ENCODE measurements at places on chromosomes 7 and 10.

GRCh38 chr7:75624134-75624832, 114.5 kb downstream of the HIP1 start:
- DNase-seq: no peak

DNA sequence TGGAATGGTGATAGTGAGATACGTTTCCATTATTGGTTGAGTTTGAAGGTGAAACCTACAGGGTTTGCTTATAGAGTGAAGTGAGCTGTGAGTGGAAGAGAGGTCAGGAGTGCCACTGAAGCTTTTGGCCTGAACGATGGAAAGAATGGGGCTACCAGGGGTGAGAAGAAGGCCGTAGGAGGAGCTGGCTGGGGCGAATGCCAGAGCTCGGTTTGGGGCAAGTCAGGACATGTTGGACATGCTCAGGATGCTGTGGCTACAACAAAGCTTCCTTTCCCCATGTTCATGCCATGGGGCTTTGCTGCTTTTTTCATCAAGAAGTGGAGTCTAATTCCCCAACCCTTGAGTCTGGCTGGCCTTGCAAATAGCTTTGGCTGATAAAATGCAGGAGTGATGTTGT, 253.7 kb downstream of the GLRX3 start:
- DNase-seq: no peak

DNA sequence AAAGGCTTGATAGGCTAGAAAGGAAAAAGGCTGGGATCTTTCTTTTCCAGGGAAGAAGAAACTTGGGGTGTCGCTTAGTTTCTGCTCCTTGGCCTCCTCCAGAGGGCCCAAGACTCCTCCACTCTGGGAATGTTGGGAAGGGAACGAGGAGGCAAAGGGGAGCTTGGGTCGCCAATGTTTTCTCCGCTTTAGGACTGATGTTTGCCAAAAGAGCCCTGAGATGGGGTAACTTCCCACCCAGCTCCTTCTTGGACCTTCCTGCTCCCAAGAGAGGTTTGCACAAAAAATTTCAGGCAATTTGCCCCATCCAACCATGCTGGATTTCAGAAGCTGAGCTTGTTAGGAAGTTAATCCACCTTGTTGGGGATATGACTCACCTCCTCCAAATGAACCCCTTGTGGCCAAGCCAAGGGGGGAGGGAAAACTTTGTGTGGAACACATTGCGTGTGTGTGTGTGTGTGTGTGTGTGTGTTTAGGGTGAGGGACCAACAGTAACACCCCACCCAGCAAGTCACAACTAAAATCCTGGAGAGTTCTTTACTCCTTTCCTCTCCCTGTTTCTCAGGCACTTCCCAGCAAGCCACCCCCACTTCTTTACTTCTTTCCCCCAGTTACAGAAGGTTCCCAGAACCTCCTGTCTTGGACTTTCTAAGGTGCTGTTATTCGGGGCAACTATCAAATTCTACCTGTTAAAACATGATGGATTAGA, 8.7 kb upstream of the HOXA2 start:
- peak; percentile 57 for DNase-seq

DNA sequence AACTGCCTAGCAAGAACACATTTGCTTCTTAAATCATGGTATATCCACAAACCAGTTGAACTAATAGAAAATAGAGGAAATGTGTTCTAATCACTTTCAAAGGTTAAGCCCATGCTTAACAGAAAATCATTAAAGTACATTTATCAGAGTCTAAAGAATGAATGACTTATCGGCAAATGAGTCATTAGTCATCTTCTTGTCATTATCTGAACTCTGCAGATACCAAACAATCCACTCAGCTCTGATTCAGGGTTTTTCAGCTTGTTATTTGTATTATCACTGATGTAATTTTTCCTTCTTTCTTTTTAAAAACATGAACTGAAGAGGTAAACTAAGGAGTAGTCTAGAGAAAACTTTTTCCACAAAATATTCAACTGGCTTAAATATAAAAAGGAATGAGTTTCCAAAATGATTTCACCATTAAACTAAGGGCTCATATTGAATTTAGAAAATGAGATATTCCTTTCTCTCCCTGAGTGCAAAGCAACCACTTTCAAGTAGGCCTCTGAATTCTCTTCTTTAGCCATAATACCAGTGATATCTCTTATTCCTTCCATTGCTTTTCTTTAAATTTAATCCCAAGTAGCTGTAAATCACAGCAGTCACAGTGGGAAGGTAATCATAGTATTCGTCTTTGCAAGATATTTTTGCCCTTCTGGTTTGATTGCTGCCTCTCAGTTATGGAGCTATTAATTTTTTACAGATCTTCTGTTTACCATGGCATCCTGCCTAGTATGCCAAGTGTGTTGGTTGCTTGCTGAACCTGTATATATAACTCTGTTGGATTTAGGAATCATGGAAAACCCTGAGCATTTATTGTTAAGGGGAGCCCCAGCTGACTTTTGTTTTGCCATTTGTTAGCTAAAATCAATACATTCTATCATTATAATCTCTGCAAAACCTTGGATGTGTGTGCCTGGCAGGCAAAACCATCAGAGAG, 125.1 kb downstream of the THSD7A start:
- DNase-seq: no peak

DNA sequence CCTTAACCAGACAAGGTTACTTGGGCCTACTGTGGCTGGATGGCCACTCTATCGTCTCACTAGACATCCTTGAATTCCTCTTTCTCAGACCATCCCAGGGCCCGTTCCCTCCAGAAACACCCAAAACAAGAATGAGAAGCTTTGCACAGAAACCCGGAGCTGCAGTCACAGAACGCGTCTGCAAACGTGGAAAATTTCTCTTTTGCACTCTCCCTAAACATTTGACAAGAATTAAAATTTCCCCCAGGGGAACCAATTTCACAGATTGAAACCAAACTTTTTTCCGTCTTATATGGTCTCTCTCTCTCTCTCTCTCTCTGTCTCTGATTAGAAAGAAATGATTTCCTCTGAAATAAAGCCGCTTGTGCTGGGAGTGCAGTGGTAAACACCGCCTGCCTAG, 120.7 kb downstream of the MKX start:
- no peak for DNase-seq

- no peak for DNase-seq
Observed at GRCh38 chr10:28054228-28054860, 55.5 kb upstream of the ODAD2 start.

GRCh38 chr10:93962973-93963372, 30.8 kb upstream of the PLCE1 start:
- no peak for DNase-seq

DNA sequence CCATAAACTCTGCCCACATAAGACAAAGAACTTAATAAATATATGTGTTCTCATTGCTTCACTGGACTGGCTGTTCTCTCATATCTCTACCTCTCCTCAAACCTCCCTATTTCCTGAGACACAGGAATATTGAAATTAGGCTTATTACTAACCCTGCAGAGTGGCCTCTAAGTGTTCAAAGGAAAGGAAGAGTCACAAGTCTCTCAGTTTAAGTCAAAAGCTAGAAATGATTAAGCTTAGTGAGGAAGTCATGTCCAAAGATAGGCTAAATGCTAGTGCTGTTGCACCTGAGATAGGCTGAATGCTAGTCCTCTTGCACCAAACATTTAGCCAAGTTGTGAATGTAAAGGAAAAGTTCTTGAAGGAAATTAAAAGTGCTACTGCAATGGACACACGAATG, 41.1 kb downstream of the GNAI1 start:
- no peak for DNase-seq

GRCh38 chr7:25894002-25894901, 257.7 kb upstream of the NFE2L3 start:
- DNase-seq: no peak

GRCh38 chr10:5540891-5541290, 16.1 kb downstream of the CALML3 start:
- DNase-seq: no peak

- DNase-seq: no peak
Observed at GRCh38 chr10:132308587-132309470, 1.1 kb upstream of the STK32C start.

DNA sequence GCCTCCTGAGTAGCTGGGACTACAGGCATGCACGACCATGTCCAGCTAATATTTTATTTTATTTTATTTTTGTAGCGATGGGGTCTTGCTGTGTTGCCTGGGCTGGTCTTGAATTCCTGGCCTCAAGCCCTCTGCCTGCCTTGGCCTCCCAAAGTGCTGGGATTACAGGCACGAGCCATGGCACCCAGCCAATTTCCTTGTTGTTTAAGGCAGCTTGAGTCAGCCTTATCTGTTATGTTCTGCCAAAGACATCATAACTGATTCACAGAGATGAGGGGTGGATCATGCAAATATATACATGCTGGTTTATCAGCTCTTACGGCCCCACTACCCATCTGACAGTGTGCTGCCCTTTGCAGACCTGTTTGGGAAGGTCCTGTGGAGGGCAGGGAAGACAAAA, 826.7 kb downstream of the TYW1 start:
- no peak for DNase-seq

- no peak for DNase-seq
Observed at GRCh38 chr7:94882891-94883290, 24.5 kb upstream of the PPP1R9A start.

DNA sequence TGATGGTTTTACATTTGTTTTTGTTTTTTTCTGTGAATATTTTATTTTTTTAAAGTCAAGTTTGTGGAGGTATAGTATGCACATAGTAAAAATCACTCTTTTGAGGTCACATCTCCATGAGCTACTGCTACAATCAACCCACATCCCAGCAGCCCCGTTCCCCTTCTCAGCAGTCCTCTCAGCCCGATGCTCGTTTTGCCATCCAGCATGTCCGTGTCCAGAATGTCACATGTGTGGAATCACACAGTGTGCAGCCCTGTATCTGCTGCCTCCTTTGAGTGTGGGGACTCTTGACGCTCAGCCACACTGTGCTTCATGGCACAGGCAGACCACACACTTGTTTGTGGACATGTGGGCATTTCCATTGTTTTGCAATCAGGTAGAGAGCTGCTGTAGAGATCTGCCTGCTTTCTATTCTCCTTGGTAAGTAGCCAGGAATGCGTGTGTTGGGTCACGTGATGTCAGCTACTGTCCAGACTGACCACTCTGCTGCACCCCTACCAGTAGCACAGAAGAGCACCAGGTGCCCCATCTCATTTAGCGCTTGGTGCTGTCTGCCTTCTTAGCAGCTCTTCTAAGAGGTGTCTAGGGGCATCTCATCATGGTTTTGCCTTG, 71.6 kb upstream of the CAMK2B start:
- DNase-seq: peak; percentile 12

- no peak for DNase-seq
Observed at GRCh38 chr7:44854644-44855364, 6.9 kb upstream of the H2AZ2 start.

DNA sequence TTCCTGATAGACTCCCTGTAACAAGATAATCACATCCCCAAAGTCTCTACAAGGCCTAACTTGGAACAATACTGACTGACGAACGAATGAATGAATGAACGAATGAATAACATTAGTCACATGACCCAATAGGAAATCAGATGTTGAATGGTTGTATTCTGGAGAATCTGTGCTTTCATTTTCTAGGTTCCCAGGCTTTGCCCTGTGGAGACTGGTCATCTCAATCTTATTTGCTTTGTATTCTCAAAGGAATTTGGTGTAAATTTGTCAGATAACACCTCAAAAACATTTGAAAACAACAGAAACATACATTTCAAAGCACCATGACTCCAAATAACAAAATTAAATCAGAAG, 69.6 kb upstream of the COL1A2 start:
- no peak for DNase-seq

- DNase-seq: no peak
Observed at GRCh38 chr10:72712136-72712535, 20.2 kb downstream of the MCU start.

GRCh38 chr10:75982611-75983369, 551.4 kb downstream of the LRMDA start:
- no peak for DNase-seq

DNA sequence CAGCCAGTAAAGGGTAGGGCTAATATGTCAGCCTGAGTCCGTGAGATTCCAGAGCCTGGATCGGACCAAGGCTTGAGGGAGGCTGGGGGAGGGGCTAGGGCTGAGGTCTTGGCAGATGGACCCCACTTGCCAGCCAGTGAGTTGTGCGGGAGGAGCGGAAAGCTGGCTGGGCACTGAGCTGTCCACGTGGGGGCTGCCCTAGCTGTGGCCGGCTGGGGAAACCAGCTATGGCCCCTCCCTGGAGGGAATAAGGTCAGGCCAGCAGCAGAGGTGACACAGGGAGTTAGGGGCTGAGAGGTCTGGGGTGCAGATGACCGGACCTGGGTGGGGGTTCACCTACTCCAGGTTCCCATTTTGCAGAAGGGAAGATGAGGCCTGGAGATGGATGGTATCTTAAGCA, 77.3 kb downstream of the UNCX start:
- DNase-seq: no peak

DNA sequence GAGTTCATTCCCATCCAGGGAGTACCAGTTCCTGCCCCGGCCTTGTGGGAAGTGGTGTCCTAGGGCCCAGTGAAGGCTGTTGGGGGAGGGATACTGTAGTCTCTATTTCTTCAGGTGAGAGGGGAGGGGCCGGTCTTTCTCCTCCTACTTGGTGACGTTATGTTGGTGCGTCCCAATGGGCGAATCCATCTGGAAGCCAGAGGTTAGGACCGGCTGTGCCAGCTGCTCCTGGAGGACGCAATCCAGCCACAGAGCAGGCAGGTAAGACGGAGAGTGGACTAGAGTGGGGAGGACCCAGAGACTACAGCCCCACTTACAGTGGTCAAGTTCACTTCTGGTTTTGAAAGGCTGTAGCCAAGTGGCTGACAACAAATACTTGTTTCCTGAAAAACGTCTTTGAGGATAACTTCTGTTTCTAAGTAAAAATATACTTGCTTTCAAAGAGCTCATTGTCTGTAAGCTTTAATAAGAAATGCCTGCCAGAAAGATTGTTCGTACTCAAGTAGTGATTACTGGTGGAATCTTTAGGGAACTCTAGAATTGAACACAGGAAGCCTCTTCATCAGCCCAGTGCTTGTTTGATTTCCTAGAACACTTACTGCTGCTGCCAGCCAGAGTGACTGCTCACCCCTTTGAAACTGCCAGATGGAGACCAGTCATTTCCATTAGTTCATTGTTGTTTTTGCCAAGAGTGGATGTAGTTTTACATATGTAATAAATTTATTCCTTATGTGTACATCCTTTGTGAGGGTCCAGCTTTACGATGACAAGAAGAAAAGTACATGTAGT, 25.4 kb downstream of the RBM33 start:
- DNase-seq: peak; percentile 43

- DNase-seq: no peak
Observed at GRCh38 chr7:22952306-22953015, 61.5 kb downstream of the HYCC1 start.

GRCh38 chr10:60473557-60473956, 83.9 kb upstream of the ANK3 start:
- no peak for DNase-seq

DNA sequence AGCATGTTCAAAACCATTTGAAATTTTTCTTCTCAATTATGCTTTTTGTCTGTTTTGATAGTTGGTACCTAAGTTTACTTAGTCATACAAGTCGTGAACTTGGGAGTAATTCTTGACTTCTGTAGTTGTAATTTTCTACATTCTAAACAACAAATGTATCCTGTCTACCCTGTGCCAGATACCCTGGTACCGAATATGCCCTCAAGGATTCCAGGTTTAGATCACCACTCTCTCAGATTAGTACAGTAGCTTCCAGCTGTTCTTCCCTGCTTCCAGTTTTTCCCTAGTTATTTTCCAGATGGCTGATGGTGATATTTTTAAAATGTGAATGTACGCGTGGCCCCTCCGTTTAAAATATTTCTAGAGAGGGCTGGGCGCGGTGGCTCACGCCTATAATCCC, 6.5 kb downstream of the STAM start:
- DNase-seq: no peak

- no peak for DNase-seq
Observed at GRCh38 chr10:103954543-103954942, 12.4 kb upstream of the SLK start.

GRCh38 chr7:8190119-8190895, 71.7 kb downstream of the ICA1 start:
- no peak for DNase-seq
